Fibroblast of the aortic adventitia (primary cell): ENCODE measurements at places on chromosomes 12 and 14.

- DNase-seq = no peak
These were observed 37.6 kb downstream of the BCL11B start for GRCh38 chr14:99234355-99234754.

DNA sequence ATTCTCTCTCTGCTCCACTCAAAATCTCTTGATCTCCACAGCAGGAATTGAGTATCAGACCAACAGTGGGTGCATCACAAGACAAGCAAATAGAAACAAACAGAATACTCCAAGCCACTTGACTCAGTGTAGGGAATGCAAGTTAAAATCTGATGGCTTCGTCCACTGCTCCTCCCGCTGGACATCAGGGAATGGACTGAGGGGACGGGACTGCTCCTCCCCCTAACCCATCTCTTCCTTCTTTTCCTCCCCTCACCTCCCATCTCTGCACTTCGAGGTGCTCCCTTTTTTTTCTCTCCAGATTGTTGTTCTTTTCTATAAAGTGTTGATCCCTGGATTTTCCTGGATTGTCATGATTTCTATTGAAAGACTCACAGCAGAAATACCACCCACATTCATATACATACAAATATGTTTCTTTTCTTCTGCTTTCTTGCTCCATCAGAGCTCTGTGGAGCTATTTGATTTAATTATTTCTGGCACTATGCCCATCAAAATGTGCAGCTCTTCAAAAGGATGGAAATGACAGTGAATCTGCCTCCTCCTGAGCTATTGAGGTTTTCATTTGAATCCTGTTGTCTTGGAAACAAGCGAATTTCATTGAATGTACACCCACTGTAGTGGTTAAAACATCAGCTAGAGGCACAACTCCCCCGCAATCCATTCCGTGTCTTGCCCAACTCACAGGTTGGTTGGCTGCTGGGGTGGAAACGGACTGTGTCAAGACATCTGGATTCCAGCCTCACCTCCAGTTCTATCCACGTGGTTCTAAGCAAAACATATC is 199.7 kb downstream of the SPTSSA start:
- no peak for DNase-seq

GRCh38 chr12:15525441-15525840 is 203.1 kb downstream of the PTPRO start:
- DNase-seq = no peak

- no peak for DNase-seq
These were observed 30.7 kb downstream of the EMP1 start for GRCh38 chr12:13227191-13227590.

GRCh38 chr12:4775936-4776335 is 55.7 kb downstream of the GALNT8 start:
- DNase-seq = no peak
